Left renal cortex interstitium (tissue), 4 donors: ENCODE measurements at places on chromosomes 1 and 21. TPM values are rescaled to one million over a fixed set of nuclear protein-coding genes. Genes with fewer than 3 reads are reported as not detected.

The C1orf87 gene
- 0.22 TPM for polyA plus RNA-seq

The AMY1B gene
- polyA plus RNA-seq: 0.58 TPM

The KIF26B gene
- 44.6 TPM for polyA plus RNA-seq

The AMY1A gene
- polyA plus RNA-seq: 0.57 TPM

The HES3 gene
- polyA plus RNA-seq: not detected

The SLAMF7 gene
- polyA plus RNA-seq: 0.32 TPM

The CYP4A11 gene
- polyA plus RNA-seq: 64.5 TPM

The S100A9 gene
- polyA plus RNA-seq: 25.8 TPM

The KRTAP21-2 gene
- polyA plus RNA-seq: not detected

The KCNA2 gene
- polyA plus RNA-seq: 0.38 TPM

The NBPF4 gene
- not detected for polyA plus RNA-seq

The CELSR2 gene
- 31.0 TPM for polyA plus RNA-seq

The TTC22 gene
- polyA plus RNA-seq: 7.8 TPM

The BEST4 gene
- polyA plus RNA-seq: 1.0 TPM

The RUNX3 gene
- 0.81 TPM for polyA plus RNA-seq

The C4BPB gene
- 0.36 TPM for polyA plus RNA-seq

The SH2D1B gene
- polyA plus RNA-seq: 0.13 TPM

The RPS27 gene
- polyA plus RNA-seq: 3,625 TPM

The NUP210L gene
- polyA plus RNA-seq: 0.22 TPM

The DNALI1 gene
- 76.1 TPM for polyA plus RNA-seq

The PLEKHA6 gene
- polyA plus RNA-seq: 64.2 TPM

The TGFB2 gene
- polyA plus RNA-seq: 18.3 TPM

The OR2M3 gene
- polyA plus RNA-seq: 0.08 TPM

The TTC24 gene
- polyA plus RNA-seq: 2.3 TPM

The SPATA6 gene
- polyA plus RNA-seq: 17.3 TPM

The RRAGC gene
- 32.9 TPM for polyA plus RNA-seq

The VWA5B1 gene
- polyA plus RNA-seq: 0.82 TPM

The KCNJ9 gene
- polyA plus RNA-seq: 0.08 TPM

The C4BPA gene
- polyA plus RNA-seq: 0.39 TPM

The B3GALNT2 gene
- polyA plus RNA-seq: 30.7 TPM

The HOOK1 gene
- polyA plus RNA-seq: 75.0 TPM

The PBX1 gene
- polyA plus RNA-seq: 156 TPM

The TMEM82 gene
- 4.6 TPM for polyA plus RNA-seq

The SPTA1 gene
- 1.1 TPM for polyA plus RNA-seq

The LMOD1 gene
- polyA plus RNA-seq: 6.0 TPM

The C1orf167 gene
- polyA plus RNA-seq: 0.25 TPM

The INKA2 gene
- polyA plus RNA-seq: 2.7 TPM

The ELF3 gene
- polyA plus RNA-seq: 79.7 TPM

The LIPI gene
- polyA plus RNA-seq: 0.69 TPM

The SDC3 gene
- 35.4 TPM for polyA plus RNA-seq

The ZSWIM5 gene
- polyA plus RNA-seq: 6.1 TPM

The LCE1A gene
- polyA plus RNA-seq: not detected

The GJB5 gene
- polyA plus RNA-seq: 0.30 TPM

The CD53 gene
- polyA plus RNA-seq: 7.8 TPM

The HSF2BP gene
- 2.0 TPM for polyA plus RNA-seq

The MMP23B gene
- polyA plus RNA-seq: 43.2 TPM
